PC-9 (cell line): ENCODE measurements at places on chromosomes 16 and 17. TPM values are rescaled to one million over a fixed set of nuclear protein-coding genes. Genes with fewer than 3 reads are reported as not detected.
A peak's percentile ranks its signal among the peaks of the same experiment; 100 is the strongest.

The ACSM5 gene
- total RNA-seq, result not detected in 2 replicates

The KRT9 gene
- total RNA-seq, result 0.55 and 0.73 TPM in 2 replicates

The CCL2 gene
- not detected in 2 replicates for total RNA-seq

The SIAH1 gene
- 18.6 and 22.8 TPM in 2 replicates for total RNA-seq

The NOD2 gene
- total RNA-seq, result 0.70 and 0.75 TPM in 2 replicates

DNA sequence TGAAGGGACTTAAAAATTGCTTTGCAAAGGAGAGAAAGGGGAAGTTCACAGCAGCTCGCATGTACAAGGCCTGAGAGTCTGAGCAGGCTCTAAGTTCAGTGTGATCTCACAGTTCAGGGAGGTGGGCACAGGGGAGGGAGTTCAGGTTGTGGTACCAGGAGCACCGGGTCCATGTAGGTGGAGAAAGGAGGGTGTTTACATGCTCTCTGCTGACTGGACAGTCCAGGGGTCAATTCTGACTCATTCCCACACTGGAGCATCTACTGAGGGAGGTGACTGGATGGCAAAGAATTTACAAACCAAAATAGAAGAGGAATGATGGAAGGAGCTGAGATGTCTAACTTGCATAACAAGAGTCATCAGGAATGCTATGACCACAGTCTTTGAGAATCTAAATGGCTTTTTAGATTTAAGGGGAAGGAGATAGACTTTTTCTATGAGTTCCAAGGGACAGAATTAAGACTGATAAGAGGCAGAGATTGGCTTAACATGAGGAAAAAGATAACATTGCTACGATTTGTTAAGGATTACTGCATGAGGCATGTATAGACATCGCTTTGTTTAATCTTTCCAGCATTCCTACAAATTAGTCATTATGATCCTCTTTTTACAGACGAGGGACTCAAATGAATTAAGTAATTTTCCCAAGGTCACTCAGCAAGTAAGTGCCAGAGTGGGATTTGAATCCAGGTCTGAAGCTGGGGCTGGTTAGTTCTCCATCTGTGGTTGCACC is 29.9 kb downstream of the MIS12 start:
- no peaks in the 10 kb centered on the region for H3K36me3 ChIP-seq
- no peak overlapping the region for H3K4me3 ChIP-seq
- DNase-seq, result peak; percentile 64
- no peaks in the 10 kb centered on the region for H3K27me3 ChIP-seq
- peaks cover 16% of the 10 kb centered on the region for H3K4me1 ChIP-seq

GRCh38 chr17:77772461-77772897 is 186.0 kb upstream of the TNRC6C start:
- H3K4me1 ChIP-seq, result no peaks in the 10 kb centered on the region
- H3K27ac ChIP-seq, result no peak overlapping the region
- H3K4me3 ChIP-seq, result no peak overlapping the region
- H3K27me3 ChIP-seq, result peaks cover 62% of the 10 kb centered on the region

GRCh38 chr17:75621489-75621888 is 11.7 kb upstream of the SMIM5 start:
- no peaks in the 10 kb centered on the region for H3K36me3 ChIP-seq
- H3K27ac ChIP-seq, result no peak overlapping the region
- no peak overlapping the region for H3K4me3 ChIP-seq
- H3K27me3 ChIP-seq, result no peaks in the 10 kb centered on the region
- no peaks in the 10 kb centered on the region for H3K4me1 ChIP-seq
- no peak for DNase-seq
